ENCODE measurements at places on chromosomes 16 and 17.

DNA sequence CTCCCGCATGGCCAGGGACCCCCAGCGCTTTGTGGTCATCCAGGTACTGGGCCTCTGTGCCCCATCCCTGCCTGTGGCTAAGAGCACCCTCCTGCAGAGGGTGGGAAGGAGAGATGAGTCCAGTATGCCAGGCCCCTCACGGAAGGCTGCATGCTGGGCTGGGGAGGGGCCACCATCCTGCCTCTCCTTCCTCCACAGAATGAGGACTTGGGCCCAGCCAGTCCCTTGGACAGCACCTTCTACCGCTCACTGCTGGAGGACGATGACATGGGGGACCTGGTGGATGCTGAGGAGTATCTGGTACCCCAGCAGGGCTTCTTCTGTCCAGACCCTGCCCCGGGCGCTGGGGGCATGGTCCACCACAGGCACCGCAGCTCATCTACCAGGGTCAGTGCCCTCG is 3.7 kb downstream of the MIEN1 start:
- no peak for DNase-seq

DNA sequence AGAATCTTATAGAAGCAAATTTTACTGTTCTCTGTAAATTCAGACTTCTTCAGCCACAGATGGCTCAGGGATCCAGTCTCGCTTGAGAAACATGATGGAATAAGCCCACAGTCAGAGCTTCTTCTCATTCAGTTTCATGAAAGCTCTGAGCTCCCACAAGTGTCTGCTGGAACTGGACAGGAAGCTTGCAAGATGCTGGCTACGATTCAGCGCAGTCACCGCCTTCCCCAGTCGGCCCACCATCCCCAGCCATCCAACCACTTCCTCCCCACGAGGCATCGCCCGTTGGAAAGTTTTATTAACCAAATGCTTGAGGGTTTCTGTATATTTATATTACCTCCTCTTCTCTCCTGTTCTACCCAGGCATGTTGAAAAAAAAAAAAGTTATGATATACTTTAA is 171.7 kb downstream of the ZFHX3 start:
- no peak for DNase-seq

DNA sequence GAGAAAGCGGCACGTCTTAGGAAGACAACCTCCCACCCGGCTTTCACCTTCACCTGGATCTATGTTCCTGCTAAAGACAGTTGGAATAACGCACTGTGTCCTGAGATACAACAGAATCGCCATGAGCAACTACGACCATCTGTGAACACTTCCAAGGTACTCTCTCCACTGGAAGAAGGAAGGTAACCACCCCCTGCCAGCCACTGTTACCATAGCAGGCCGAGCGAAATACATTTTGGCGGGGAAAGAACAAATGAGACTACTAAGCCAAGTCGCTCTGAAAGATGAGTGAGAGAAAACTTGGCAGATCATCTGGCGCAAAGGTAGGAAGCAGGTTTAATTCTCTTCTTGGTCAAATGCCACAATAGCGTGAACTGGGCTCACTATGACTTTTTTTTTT is 9.8 kb downstream of the CRK start:
- DNase-seq: no peak

DNA sequence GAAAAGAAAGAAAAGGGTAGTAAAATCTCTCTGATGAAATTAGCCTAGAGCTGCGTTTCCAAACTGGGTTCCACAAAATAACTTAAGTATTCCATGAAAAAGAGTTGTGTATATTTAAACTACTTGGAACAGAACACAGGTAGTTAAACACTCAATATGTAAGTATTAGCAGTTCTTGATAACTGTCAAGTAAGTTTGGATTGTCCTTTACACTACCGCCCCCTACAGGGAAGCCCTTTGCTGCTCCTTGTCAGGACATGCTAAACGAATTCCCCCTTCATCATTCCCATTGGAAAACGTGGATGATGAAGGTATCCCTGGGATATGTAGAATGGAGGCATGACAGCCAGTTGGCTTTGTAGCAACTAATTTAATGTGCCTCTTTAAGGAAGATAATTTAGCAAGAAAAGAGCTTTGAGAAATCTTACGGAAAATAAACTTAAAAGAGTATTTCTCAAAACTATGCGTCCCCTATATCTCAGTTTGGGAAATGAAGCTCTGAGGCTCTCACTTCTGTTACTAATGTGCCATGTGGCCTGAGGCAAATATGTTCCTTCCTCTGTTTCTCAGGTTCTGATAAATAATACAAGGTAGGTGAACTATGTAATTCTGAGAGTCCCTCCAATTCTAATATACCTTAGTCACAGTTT is 18.8 kb downstream of the NCBP3 start:
- DNase-seq: peak; percentile 43

DNA sequence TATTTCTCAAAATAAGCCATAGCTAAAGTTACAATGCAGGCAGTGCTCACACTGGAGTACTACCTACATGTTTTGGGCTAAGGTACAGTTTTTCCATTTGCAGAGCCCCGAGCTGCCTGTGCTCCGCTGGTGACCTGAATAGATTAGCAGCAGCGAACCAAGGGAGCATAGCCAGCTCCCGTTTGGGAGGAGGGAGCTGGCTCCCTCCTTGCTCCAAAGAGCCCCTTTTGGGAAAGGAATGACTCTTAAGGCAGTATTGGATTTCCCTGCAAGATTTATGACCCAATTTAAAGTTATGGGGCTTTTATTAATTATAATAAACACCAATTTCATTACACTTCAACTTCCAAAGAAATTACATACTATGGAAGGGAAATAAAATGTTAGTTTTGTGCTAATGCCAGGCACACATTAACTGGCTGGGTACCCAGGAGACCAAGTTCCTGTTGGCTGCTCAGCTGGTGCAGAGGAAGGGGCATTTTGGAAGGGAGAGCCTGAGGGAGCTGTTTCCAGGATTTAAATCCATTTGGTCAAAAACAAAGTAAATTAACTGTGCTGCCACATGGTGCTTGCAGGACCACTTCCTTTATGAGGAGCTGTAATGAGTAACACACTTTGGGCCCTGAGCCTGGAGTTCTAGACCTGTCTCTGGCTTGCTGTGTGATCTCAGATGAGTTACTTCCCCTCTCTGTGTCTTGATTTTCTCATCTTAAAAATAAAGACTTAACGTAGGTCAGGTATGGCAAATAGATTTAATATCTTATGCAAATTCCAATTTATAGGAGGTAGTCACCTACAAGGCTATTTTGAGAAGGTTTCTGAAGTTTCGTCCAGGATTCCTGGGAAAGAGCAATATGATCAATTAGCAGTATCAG is 362.1 kb upstream of the CCL2 start:
- no peak for DNase-seq

GRCh38 chr17:8747742-8748141 is 3.1 kb upstream of the CCDC42 start:
- DNase-seq: no peak

GRCh38 chr16:20042848-20043247 is 30.8 kb downstream of the GPR139 start:
- DNase-seq: no peak

- DNase-seq: no peak
Measured at GRCh38 chr16:22216191-22216831, 10.2 kb downstream of the EEF2K start.

GRCh38 chr17:58192612-58193011 is at the start of gene EPX:
Gene EPX, plus strand, starts transcription at chr17:58192726. Its CDS starts 121 bp downstream, at chr17:58192847.
- no peak for DNase-seq

GRCh38 chr17:31631766-31632165 is 227.3 kb downstream of the COPRS start:
- no peak for DNase-seq

DNA sequence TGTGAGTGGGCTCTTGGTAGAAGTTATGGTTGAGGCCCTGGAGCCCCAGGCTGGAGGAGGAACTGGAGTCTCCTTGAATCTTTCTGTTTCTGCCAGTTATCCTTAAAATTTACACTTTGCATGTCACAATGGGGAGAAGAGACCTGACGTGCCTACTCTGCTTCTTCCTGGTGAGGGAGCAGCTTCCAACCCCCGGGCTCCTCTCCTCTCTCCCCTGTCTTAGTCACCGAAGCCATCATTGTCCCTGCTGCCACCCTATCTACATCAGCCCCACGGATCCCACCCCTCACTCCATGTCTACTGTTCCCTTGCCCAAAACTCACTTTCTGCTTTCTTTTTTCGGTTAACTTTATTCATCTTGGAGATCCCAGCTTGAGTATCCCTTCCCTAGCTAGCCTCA is 17.6 kb downstream of the DNAJA3 start:
- DNase-seq: no peak

GRCh38 chr17:39064819-39065218 is 86.6 kb downstream of the PLXDC1 start:
- DNase-seq: no peak

GRCh38 chr17:81277946-81278693 is 17.0 kb downstream of the SLC38A10 start:
- DNase-seq: no peak

DNA sequence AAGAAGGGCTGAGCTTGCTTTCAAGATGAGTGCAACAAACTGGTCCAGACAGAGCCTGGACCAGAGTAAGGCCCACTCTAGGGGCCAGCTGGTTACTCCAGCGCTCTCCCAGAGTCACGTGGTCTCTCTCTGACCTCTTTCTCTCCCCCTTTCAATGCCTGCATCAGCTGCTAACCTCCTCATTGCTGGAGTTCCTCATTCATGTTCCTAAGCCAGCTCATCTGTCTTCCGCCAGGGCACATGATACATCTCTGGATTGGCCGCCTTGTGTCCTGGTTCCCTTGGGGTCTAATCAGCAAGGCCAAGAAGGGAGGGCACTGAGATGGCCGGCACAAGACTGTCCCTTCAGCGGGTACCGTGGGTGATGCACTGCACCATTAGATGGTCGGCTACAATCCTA is 26.9 kb upstream of the ZFP90 start:
- DNase-seq: no peak

DNA sequence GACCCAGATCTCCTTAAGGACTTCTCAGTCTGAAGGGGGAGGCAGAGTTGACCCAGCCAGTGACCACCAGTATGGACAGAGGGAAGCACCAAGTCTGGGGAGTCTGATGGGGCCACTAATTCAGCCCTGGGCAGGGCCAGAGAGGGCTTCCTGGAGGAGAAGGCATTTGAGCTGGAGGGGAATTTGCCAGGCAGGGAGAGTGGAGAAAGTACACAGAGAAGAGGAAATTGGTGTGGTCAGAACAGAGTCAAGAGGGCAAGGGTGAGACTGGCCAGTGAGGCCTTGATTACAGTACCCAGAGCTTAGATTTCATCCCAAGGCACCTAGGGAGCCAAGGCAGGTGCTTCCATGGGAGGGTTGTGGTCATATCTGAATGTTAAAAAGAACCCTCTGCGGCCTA is 36.3 kb downstream of the MYO15A start:
- no peak for DNase-seq

GRCh38 chr17:29929006-29929532 is 959 bp downstream of the SSH2 start:
- no peak for DNase-seq

GRCh38 chr17:73121506-73121905 is 29.0 kb upstream of the SLC39A11 start:
- DNase-seq: no peak

GRCh38 chr16:24036614-24037013 is 200.8 kb downstream of the PRKCB start:
- peak; percentile 43 for DNase-seq

DNA sequence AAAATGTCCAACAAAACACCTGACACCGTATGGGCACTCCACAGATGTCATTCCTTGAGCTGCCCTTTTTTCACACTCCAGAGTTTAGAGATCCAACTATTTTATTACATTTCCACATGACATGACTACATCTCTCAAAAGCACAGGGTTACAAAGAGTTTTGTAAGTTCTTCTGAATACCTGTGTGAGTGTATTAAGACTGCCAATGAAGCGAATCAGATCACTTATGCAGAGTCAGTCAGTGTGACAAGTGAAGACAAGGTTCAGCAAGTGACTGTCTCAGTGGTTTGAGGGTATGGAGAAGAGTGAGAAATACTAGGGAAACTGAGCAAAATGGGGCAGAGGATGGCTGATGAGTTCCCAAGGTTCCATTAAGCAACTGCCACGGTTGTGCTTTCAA is 8.4 kb downstream of the SDR42E1 start:
- DNase-seq: no peak

GRCh38 chr17:39416141-39416540 is 14.7 kb upstream of the FBXL20 start:
- no peak for DNase-seq

- no peak for DNase-seq
Measured at GRCh38 chr17:47813512-47814031, 8.0 kb downstream of the OSBPL7 start.

- no peak for DNase-seq
Measured at GRCh38 chr17:21218101-21218500, 4.1 kb upstream of the TMEM11 start.

- no peak for DNase-seq
Measured at GRCh38 chr17:9862220-9862619, 36.5 kb downstream of the GLP2R start.

DNA sequence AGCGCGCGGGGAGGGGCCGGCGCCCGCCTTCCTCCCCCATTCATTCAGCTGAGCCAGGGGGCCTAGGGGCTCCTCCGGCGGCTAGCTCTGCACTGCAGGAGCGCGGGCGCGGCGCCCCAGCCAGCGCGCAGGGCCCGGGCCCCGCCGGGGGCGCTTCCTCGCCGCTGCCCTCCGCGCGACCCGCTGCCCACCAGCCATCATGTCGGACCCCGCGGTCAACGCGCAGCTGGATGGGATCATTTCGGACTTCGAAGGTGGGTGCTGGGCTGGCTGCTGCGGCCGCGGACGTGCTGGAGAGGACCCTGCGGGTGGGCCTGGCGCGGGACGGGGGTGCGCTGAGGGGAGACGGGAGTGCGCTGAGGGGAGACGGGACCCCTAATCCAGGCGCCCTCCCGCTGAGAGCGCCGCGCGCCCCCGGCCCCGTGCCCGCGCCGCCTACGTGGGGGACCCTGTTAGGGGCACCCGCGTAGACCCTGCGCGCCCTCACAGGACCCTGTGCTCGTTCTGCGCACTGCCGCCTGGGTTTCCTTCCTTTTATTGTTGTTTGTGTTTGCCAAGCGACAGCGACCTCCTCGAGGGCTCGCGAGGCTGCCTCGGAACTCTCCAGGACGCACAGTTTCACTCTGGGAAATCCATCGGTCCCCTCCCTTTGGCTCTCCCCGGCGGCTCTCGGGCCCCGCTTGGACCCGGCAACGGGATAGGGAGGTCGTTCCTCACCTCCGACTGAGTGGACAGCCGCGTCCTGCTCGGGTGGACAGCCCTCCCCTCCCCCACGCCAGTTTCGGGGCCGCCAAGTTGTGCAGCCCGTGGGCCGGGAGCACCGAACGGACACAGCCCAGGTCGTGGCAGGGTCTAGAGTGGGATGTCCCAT is 232.8 kb downstream of the SEC14L1 start:
- DNase-seq: no peak

GRCh38 chr16:8736123-8736668 is 61.2 kb downstream of the TMEM186 start:
- DNase-seq: no peak

GRCh38 chr16:11089504-11090124 is 145.2 kb downstream of the CLEC16A start:
- DNase-seq: no peak

All from Panc1 (cell line).